Left cardiac atrium (tissue), 4 donors: ENCODE measurements at places on chromosomes 4 and X.

DNA sequence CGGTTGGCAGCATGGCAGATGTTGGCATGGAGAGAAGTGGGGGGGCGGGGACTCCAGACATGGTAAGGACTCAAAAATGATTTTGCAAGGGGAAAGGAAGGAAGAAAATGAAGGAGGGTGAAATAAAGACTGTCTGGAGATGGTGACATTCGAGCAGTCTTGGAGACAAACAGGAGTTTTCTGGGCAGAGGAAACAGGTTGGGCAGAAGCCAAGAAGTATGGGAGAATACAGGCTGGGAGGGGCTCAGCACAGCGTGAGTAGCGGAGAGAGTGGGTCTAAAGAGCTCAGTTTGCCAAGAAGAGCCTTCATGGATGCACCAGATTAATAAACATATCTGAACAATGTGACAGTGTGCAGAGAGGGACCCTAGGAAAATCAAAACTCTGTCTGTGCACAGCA, 13.3 kb upstream of the CRMP1 start:
- no peak for DNase-seq

GRCh38 chr4:37794056-37794455, 32.4 kb upstream of the PGM2 start:
- DNase-seq = no peak

GRCh38 chrX:19532709-19533108, 17.4 kb upstream of the MAP3K15 start:
- no peak for DNase-seq

DNA sequence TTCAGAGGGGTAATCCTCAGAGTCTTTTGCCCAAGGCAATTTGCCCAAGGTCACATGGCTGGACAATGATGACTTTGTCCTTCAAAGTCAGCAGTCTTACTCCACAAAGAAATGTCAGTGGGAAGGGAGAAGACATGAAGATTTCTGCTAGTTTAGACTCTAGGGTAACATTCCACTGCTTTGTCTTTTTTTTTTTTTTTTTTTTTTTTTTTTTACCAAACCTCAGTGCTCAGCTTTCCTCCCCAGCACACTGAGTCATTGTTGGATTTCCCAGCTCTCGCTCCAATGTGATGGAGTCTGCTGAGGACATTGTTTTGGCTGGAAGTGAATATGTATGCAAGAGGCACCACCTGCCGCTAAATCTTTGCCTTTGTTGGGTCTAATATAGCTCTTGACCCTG, 7.2 kb upstream of the C1QTNF7 start:
- DNase-seq = no peak

- DNase-seq = no peak
Observed at GRCh38 chr4:100870940-100871772, 353.3 kb upstream of the EMCN start.

GRCh38 chrX:94545722-94546121, 871.7 kb downstream of the FAM133A start:
- no peak for DNase-seq

DNA sequence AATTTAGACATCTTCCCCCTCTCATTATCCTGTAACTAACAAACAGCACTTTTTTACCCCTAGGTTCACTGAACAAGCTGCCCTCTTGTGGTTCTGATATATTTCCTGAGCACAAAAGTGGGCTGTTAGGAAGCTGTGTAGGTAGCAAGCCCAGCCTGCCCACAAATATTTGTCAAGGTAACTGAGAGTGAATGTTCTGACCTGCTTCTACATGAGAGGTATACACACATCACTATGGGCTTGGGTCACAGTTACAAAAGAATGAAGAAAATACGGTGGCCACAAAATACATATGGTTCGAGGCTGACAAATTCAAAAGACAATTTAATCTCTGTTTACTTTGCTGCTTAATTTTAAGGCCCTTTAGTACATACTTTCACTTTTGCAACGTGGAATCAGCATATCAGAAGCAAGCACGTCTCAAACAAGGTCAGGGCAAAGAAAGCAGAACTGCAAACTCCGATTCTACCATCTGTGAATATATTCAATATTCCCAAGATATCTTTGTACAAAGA, 78.7 kb downstream of the RBM47 start:
- no peak for DNase-seq

GRCh38 chrX:53356186-53356585, 66.3 kb downstream of the SMC1A start:
- no peak for DNase-seq

DNA sequence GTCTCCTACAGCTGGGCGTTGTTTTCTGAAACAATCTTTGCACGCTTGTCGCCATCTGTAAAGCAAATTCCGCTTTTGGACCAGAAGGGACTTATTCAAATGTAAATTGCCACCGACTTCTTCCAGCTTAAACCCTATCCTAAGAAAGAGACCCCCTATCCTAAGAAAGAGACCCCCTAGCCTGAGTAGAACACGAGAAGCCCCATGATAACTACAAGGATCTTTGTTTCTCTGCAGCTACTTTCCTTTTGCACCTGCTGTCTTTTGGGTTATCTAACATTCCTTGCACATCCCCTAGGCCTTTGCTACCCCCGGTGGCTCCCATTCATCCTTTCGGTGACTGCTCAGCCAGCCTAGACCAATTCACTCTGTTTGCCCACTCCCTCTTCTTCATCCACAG, 536.0 kb upstream of the PRKX start:
- DNase-seq = no peak

- DNase-seq = no peak
Observed at GRCh38 chrX:111100191-111100590, 4.2 kb downstream of the PAK3 start.

DNA sequence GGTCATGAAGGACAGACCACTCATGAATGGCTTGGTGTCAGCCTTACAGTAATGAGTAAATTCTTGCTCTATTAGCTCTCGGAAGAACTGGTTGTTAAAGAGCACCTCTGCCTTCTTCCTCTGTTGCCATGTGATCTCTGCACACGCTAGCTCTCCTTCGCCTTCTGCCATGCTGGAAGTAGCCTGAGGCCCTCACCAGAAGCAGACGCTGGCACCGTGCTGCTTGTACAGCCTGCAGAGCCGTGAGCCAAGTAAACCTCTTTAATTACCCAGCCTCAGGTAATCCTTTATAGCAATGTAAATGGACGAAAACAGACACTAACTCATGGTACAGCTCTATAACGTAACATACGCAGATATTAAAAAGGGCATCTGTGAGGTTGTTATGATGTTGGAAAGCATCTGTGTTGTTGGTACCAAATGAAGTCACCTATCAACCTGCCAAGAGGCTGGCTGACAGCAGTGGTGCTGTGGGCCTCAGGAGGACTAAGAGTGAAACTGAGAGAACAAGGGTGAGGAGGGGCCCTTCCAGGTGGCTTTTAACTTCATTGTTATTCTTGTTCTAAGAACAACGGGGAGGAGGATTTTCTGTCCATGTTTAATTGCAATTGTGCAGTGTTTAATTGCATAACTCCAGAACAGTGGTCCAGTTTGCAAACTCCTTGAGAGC, 69.2 kb downstream of the CRMP1 start:
- no peak for DNase-seq

DNA sequence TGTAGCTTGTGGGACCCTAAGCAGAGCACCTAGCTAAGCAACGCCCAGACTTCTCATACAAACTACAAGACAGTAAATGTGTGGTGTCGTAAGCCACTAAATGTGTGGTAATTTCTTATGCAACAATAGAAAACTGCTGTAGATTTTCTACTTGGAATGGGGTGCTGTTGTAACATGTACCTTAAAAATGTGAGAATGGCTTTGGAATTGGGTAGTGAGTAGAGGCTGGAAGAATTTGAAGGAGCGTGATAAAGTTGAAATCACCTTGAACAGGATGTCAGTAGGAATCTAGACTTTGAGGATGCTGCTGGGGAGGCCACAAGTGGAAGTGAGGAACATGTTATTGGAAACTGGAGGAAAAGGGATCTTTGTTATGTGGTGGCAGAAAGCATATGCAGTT, 43.2 kb upstream of the FUNDC1 start:
- DNase-seq = no peak

DNA sequence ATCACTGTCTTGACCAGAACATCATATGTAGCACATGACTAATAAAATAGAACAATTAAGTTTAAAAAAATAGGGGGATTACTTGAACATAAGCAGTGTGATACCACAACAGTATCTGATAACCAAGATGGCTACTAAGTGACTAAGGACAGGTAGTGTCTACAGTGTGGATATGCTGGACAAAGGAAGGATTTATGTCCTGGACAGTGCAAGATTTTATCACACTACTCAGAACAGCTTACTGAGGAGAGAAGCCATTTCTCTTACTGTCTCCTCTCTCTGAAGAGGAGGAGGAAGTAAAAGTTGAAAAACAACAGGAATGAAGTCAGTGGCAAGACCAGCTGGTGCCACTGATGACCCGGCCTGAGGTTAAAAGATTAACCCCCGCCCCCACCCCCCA, 4.0 kb upstream of the SLC10A7 start:
- DNase-seq = no peak

- DNase-seq = no peak
Observed at GRCh38 chrX:40040686-40041461, 56.9 kb downstream of the BCOR start.

DNA sequence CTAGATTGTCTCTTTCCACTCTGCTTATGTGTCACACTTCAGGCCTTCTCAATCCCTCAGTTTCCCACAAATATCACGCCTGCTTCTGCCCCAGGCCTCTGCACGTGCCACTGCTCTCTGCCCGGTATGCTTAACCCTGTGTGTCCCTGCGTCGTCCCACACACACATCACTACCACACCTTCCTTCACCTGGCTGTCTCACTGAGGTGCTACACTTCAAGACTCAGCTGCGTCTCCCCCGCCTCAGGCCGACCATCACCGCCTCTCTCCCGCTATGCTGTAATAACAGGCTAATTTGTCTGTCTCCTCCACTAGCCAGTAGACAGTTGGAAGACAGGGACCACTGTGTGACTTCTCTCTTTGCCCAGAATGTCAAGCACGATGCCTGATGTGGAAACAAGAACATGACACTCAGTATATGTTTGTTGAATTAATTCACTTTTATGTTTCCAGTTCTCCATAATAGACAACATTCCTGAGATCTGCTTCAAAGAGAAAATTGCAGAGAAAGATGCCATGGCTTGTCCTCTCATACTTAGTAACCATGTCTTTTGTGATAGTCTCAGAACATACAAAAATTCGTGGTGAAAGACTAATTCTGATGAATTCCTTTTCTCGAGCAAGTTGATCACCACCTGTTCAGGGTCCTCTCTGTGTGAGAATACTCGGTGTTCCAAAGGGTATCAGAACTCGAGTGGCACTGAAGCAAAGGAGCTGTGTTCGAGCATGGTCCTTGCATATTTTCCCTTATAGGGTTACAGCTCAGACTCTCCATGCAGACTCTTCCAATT, 54.2 kb downstream of the AFAP1 start:
- no peak for DNase-seq

- peak; percentile 13 for DNase-seq
Observed at GRCh38 chrX:42149765-42150164, 226.4 kb upstream of the CASK start.

GRCh38 chr4:147019091-147019490, 73.4 kb upstream of the TTC29 start:
- DNase-seq = peak; percentile 60

- DNase-seq = no peak
Observed at GRCh38 chr4:147334478-147334877, 146.4 kb upstream of the EDNRA start.

DNA sequence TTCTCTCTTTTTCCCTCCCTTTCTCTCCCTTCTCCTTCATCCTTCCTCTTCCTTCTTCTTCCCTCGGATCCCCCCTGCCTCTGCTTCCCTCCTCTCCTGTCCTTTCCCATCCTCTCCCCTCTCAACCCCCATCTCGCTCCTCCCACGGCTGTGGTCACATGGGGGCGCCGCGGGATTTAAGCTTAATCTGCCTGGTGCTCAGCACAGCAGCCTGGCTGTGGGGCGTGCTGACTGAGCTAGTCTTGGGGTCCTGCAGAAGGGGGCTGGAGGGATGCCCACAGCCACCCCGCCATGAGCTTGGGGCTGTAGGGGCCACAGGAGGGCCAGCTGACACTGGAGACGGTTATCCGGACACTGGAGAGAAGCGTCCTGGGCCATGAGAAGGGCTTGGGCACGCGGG, 10.7 kb downstream of the SMIM10L2A start:
- DNase-seq = no peak
